ENCODE measurements at places on chromosomes 11 and 22.
A peak's percentile ranks its signal among the peaks of the same experiment; 100 is the strongest.

DNA sequence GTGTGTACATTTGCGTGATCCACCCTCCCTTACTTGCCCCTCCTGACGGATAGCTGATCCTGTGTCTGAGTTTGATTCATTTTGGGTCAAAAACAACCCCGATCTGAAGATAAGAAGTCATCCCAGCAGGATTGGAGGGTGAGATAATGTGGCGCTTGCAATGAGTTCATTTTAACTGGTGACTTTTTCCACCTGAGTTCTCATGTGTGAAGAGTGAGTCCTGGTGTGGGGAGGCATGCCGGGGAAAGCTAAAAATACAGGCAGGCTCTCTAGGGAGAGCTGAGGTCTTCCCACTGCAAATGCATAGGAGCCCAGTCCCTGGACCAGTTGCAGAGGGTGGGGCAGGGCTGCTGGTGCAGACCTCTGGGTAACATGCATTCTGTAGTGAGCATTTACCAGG lies 35.7 kb upstream of the ELF5 start:
- DNase-seq: no peak

GRCh38 chr22:38267086-38267485 lies 5.7 kb downstream of the TMEM184B start:
- DNase-seq: no peak

- DNase-seq: no peak
These were observed 40.3 kb downstream of the SIK2 start for GRCh38 chr11:111642542-111642941.

DNA sequence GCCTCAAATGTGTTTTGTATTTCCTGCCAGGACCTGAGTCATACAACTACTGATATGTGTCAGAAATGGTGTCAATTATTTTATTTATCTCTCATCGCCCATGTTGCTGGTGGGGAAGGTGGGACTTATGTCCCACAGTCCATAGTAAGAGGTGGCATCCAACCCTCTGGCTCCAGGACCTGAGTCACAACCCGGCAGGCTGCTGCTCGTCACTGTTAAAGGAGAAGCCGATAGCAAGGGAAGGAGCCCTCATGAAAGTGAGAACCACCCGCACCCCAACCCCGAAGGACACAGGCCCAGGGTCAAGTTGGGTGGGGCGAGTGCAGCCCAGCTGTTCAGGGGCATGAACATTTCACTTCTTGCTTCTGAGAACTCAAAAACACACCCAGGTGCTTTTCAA lies 33.1 kb upstream of the TP53I11 start:
- DNase-seq: no peak

- DNase-seq: no peak
These were observed 32.5 kb upstream of the GRAMD4 start for GRCh38 chr22:46587492-46588278.

DNA sequence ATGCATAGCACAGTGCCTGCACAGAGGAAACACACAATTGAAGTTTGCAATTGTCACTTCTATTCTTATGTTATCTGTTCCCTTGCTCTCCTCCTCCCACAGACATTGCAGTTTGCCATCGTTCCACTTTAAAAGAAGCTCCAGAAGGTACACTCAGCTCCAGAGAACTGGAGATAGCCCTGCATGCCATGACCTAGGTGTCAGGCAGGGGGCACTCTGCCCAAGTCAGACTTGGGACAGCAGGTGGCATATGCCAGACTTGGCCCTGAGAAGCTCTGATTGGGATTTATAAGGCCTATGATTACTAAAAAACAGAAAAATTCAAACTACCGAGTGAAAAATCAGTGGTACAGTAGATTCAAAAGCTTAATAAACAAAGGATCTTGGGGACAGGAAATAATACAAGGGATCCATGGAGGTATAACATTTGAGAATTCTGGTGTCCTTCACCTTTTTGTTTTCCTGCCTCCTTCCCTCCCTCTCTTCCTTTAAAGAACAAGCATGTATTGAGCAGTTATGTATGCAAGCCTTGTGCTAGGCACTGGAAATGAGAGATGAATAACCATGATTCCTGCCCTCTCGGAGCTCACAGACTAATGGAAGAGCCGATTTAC lies 40.0 kb downstream of the TENM4 start:
- no peak for DNase-seq

- no peak for DNase-seq
These were observed 8.3 kb upstream of the ARL14EP start for GRCh38 chr11:30314625-30315024.

- DNase-seq: no peak
These were observed 50.5 kb downstream of the SCUBE1 start for GRCh38 chr22:43292630-43293018.

DNA sequence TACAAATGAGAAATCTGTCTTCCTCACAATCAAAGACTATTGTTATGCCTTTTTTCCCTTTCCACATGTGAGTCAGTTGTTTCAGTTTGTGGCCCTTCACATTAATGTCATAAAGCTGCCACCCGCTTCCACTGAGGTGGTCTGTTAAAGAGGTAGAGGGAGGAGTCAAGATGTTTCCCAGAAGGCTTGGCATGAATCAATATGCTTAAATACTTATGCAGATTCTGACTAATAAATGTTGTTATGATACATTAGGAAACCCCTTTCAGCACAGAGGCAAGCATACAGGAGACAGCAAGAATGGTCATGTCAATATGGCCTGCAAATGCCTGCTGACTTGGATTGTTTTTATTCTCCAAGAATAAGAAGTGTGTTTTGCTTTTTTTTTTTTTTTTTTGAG lies 6.5 kb downstream of the RTN3 start:
- DNase-seq: no peak

DNA sequence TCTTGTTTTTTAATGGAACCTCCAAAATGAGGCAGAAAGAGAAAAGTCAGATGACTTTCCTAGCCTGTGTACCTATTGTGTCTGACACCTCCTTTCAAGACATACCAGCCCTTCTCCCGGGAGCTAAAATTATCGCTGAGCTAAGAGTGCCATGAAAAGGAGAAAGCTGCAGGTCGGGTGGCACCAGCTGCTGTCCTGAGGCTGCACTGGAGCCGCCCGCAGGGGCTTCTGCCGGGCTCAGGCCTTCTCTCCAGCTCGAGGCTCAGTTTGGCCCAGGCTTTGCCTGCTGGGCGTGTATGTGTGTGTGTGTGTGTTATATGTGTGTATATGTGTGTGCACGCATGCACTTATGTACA lies 27.7 kb upstream of the RAB1B start:
- no peak for DNase-seq

- no peak for DNase-seq
These were observed 60.5 kb upstream of the SLC5A12 start for GRCh38 chr11:26782220-26782965.

GRCh38 chr11:57527056-57527631 lies 3.4 kb downstream of the TIMM10 start:
- peak; percentile 43 for DNase-seq

- DNase-seq: no peak
These were observed 2.9 kb downstream of the DENND6B start for GRCh38 chr22:50323900-50324299.

DNA sequence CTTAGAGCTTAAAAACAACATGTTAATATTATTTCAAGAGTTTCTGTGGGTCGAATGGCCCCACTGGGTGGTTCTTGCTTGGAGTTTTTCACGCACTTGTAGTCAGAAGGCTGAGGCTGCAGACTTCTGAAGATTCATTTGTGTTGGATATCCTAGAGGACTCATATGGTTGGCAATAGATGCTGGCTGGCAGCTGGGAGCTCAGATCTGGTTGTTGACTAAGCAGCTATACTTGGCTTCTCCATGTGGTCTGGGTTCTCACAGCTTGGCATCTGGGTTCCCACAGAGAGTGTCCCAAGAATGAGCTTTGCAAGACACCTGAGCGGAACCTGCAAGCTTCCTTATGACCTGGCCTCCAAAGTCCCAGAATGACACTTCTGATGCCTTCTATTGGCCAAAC lies 163.9 kb upstream of the ZC3H12C start:
- no peak for DNase-seq

- DNase-seq: no peak
These were observed 30.9 kb downstream of the BRD1 start for GRCh38 chr22:49796596-49797270.

DNA sequence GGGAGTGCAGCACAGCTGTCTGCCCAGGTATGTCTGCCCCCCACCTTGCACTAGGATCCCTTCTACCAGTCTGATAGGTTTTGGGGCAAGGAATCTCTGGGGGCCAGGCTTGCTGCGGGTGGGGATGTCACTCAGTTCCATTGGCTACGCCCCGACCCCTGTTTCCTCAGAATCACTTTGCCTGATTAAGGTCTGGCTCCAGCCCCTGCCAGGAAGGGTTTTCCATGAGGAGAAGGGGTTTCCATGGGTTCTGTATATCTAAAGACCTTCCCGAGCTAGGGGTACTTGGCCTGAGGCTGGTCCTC lies 14.0 kb downstream of the OTOG start:
- DNase-seq: no peak

DNA sequence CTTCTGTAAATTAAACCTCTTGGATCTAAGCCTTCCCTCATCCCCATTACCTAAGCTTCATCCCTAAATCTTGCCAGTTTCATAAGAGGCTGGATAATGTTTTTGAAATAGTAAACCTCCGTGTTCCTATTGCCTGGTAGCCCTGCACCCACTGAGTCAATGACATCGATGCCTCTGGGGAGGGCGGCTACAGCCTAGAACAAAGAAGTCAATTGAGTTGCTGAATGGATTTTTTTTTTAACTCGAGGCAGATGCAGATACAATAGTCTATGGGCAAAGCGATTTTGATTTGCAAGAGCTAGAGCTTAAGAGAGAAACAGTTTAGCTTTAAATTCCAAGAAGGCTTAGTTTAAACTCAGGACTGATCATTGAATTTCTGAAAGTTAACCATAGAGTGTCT lies 121.3 kb downstream of the NECTIN1 start:
- no peak for DNase-seq

GRCh38 chr11:80727315-80727714 lies 1286.5 kb upstream of the TENM4 start:
- DNase-seq: peak; percentile 3

DNA sequence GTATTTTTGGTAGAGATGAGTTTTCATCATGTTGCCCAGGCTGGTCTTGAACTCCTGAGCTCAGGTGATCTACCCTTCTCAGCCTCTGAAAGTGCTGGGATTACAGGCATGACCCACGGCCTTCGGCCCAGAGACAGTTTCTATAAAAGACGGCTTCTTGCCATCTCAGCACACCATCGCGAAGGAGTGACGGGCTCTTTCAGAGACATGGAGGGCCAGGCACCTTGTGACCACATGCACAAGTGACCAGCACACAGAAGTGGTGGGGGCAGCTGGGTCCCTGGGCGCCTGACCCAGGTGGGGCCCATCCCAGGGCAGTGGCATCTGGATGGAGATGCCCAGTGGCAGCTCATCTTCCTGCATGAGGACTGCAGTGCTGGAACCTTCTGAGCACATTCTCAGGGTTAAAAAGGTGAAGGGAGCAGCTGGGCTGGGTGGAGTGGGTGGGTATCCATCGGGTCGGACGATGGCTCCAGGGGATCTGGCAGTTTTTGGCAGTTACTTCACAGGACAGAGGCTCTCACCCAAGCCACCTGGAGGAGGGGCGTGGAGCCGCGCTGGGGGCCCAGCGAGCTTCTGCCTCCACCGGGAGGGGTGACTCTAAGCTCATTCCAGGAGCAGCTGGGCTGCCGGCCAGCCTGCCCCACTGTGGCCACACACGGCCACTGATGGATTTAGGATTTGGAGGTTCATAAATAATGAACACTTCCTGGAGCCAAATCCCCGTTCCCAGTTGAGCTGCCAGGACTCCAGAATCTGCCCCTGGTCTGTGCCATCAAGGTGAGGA lies 373.0 kb downstream of the CTTN start:
- DNase-seq: no peak

- DNase-seq: no peak
These were observed 85.4 kb downstream of the ADAMTS15 start for GRCh38 chr11:130533871-130534270.

DNA sequence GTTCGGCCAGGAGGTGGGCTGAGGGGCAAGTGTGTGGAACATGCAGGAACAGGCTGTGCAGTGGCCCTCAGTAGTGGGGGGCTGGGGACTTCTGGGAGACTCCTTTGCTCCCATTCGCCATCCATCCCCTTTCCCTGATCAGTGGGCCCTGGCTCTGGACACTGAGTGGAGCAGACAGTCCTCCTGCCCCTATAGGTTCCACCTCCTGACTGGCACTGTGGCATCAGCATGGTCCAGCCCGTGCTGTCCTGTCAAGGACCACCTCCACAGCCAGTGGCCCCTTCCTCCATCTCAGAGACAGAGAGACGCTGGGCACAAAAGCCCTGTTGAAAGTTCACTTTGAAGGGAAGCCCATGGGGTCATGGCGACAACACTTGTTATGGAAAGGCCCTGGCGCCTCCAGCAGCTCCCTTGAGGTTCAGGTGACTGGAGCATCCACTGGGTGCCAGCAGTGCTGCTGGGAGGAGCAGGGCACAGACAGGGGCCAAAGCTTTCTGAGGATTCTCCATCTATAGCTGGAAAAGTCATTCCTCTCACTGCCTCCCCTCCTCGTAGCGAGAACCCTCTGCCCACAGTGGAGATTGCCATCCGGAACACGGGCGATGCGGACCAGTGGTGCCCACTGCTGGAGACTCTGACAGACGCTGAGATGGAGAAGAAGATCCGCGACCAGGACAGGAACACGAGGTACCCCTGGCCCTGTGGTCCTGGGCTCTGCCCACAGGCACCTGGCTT lies 5.6 kb downstream of the DERL3 start:
- DNase-seq: no peak

GRCh38 chr22:32583921-32584335 lies 109.3 kb downstream of the FBXO7 start:
- DNase-seq: peak; percentile 9

- no peak for DNase-seq
These were observed 27.6 kb downstream of the TP53I11 start for GRCh38 chr11:44923115-44923514.

DNA sequence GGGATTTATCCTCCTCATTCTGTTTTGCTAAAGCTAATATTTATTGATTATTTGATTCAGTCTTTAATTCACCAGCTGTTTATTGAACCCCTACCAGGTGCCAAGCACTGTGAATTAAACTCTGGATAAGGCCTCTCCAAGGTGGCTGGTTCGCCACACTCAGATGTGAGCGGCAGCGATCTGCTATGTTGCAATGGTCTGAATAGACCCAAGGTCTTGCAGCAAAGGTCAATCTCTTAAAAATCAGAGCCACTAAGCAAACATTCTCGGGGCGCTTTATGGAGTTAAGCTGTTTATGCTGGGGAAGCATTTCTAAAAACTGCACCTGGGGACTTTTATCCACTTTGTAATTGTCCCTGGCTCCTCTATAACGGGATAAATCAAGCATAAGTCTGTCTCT lies 10.5 kb upstream of the TSPAN18 start:
- no peak for DNase-seq

- no peak for DNase-seq
These were observed 33.2 kb downstream of the ANKK1 start for GRCh38 chr11:113420808-113421207.

DNA sequence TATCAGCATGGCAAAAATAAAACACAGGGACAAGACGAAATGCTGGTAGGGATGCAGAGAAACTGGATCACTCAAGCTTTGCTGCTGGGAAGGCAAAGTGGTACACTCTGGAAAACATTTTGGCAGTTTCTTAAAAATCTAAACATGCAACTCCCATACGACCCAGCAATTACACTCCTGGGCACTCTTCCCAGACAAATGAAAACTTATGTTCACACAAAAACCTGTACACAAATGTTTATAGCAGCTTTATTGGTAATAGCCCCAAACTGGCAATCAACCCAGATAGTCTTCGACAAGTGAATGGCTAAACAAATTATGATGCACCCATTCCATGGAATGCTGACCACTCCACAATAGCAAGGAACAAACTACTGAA lies 35.8 kb upstream of the PRR5 start:
- DNase-seq: no peak

- no peak for DNase-seq
These were observed 1.6 kb downstream of the RTN4RL2 start for GRCh38 chr11:57461841-57462489.
